Activated CD4-positive, alpha-beta T cell treated with anti-CD3 and anti-CD28 coated beads, Interleukin-2, Interleukin-4, amounts not matched to agents 100 ng/mL and 50 ng/mL, durations not matched to agents 16 hours and 8 hours (primary cell): ENCODE measurements at places on chromosomes 5 and 9.

DNA sequence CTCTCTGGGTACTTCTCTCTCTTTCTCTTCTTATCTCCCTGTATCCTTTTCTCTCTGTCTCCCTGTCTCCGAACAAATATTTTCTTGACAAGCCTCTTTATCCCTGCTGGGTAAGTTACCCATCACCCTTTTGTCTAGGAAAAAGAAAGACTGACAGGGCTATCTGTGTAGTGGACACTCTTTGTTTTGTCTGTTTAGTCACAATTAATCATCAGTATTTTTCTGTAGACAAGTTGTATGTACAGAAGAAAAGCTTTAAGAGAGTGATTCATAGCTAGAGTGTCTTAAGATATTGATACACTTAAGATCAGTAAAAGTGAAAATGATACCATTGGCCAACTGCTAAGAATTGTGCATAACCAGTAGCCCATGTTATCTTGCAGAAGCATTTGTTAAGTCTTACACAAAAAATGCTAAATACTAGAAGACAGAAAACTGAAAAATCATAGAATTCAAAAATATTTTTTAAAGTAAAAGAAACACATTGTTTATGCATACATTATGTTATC, 1043.8 kb upstream of the EDIL3 start:
- no peak for DNase-seq

DNA sequence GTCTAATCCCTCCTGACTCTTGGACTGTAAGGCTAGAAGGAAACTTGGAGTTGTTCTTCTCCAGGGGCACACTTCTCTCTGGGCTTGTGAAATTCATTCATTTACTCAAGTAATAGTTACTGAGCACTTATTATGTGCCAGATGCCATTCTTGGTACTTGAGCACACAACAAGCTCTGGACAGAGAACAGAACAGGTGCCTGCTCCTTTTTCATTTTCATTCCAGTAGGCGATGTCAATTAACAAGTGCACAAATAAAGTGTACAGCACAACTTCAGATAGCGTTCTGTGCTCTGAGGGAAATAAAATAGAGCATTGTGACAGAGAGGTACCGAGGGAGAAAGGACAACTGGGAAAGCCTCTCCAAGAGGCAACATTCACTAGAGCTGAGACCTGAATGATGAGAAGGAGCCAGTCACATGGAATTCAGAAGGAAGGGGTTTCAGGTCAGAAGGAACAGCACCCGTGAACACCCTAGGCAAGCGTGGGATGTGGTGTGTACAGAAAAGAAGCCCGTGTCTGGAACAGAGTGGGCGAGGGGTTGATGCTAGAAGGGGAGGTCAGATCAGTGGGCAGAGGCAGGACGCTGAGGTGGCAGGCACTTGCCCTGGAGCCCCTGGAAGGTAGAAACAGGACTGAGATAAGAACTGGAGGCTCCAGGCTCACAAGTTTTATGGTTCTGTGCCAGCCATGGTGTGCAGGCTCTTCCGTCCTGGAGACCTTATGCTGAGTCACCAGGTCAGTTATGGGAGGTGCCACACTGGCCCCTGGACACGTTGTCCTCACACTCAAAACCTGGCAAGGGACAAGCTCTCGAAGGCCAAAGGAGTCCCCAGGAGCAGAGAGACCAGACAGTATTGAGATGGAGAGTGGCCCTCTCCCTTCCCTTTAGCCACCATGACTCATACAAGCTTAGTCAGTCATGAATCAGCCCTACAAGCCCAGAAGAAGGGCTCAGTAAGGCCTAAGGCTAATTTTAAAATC, 7.2 kb upstream of the ABLIM3 start:
- no peak for DNase-seq

GRCh38 chr5:98977723-98978122, 48.9 kb upstream of the CHD1 start:
- no peak for DNase-seq

DNA sequence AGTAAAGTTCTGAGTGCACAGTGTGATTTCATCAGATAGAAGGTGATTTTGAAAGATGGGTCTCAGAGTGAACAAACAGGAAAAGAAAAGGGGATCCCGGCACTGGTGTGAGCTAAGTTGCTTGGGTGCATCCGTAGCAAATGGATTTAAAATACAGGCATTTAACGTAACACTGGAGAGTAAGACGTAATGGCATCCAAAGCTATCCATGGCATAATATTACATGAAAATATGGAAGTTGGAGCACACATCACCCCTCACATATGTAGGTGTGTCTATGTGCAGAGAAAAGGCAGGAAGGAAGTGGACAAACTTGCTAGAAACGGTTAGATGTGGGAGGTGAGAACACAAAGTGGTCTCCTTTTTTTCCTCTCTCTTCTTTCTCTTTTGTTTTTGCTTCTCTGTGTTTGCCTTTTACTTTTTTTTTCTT, 38.2 kb upstream of the SEMA4D start:
- peak; percentile 75 for DNase-seq

GRCh38 chr5:60945813-60946187, 795 bp downstream of the NDUFAF2 start:
- no peak for DNase-seq

DNA sequence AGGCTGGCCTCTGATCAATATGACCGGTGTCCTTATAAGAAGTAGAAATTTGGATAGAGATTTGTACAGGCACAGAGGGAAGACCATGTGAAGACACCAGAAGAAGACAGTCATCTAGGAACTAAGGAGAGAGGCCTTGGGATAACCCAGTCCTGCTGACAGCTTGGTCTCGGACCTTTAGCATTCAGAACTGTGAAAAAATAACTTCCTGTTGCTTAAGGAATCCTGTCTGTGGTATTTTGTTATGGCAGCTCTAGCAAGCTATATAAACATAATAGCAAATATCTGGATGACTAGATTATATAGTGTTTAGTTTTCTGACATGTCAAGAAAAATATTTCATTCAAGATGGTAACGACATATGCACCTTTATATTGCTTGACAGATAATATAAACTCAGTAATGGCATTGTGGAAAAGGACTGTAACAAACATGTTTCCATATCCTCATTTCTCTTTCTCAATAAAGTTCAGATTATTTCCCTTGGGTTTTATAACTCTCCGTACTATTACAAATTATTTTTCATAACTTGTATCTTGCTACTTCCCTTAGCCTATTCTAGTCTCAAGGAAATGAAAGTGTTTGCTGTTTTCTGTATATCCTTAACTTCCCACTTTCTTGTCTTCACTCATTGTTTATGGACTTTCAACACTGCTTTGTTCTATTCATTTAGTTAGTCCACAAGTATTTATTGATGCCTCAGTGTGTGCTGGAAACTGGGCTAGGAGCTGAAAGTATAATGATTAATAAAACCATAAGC, 62.4 kb downstream of the KIAA1958 start:
- DNase-seq = no peak

GRCh38 chr9:108181441-108181840, 674.3 kb downstream of the ACTL7B start:
- DNase-seq = no peak

GRCh38 chr9:18721267-18721994, 247.5 kb downstream of the ADAMTSL1 start:
- DNase-seq = no peak
